ENCODE measurements at places on chromosomes 7 and 10. TPM values are rescaled to one million over a fixed set of nuclear protein-coding genes. Genes with fewer than 3 reads are reported as not detected.

- DNase-seq = no peak
Observed at GRCh38 chr10:72812415-72812752, 81.2 kb upstream of the OIT3 start.

- DNase-seq = no peak
Observed at GRCh38 chr7:155418304-155418703, 39.6 kb upstream of the EN2 start.

Gene GDF10
- total RNA-seq = 0.20 TPM

Gene ASB15
- total RNA-seq = not detected

DNA sequence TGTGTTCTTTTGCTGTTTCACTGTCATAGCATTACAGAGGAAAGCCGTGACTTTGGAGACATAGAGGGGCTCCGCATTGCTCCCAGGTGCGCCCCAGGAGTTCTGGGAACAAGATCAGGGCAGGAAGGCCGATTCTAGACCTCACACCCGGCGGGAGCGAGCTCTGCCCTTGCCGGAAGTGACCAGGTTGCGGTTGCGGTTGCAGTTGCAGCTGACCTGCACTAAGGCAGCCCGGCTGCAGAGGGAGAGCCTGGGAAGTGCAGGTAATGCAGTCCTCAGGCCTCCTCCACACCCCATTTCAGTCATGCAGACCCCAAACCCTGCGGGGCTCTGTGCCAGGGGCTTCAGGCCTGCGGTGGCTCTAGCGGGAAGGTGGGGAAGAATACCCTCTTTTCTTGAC lies 130.0 kb upstream of the LANCL2 start:
- no peak for DNase-seq

DNA sequence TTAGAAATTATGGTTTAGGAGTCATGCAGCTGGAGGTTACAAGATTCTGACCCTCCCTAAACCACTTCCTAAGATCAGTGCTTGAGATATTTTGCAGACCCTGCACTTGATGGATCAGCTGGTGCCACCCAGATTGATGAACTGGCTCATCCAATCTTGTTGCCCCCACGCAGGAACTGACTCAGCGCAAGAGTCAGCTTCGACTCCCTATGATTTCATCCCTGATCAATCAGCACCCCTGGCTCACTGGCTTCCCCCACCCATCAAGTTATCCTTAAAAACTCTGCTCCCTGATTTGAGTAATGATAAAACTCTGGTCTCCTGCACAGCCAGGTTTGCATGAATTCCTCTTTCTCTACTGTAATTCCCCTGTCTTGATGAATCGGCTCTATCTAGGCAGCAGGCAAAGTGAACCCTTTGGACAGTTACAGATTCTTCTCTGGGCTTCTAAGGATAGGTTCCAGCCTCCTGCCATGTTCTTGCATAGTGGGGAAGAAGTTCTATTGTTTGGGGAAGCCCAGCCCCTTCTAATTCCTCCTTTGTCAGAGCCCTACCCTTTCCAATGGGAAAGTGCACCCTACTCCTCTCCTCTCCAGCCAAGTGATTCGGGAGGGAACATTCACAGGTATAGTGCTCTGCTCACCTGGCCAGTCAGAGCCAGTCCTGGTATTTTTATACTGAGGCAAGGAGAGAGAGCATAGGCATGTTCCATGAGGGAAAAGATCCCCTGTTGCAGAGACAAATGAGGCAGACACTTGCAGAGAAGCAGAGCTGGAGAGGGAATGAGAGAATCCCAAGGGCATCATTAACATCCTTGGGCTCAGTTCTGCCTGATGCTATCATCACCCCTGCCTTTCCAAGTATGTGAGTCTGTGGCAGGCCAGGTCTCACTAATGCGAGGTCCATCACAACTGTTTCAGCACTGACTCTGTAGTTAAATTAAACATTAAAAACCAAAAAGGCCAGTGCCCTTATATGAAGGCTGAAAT lies 224.4 kb upstream of the GALNT17 start:
- DNase-seq = no peak

Gene ZNF783
- 13.6 TPM for total RNA-seq

DNA sequence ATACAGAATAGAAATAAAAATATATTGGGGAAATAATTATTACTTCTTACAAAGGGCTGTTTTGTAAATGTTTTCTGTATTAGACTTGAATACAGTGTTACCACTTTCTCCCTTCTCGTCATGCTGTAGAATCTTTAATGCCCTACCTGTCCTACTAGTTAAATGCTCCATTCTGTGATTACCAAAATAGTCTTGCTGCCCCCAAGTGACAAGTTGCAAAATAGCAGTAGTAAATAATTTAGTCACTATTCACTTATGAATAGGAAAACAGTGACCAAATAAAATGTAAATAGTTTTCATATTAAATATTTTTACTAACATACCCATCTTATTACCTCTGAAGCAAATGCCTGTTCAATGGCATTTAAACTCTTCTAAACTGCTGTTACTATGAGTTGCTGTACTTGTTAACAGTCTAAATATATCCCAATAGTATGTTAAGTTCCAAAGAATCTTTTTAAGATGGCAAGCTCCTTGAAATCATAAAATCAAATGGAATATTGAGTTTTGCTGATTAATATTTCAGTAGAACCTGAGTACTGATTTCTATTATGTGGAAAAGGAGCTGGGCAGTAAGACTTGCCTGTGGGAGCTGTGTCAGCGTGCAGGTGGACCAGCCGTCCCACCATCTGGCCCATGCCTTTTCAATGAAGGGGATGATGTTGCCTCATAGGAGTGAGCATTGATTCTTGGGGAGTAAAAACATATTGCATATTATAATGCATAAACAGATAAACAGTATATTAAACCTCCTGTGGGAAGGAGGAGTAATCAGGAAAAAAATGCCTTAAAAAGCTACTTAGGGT lies 18.1 kb upstream of the OIT3 start:
- no peak for DNase-seq

Gene OR2AE1
- not detected for total RNA-seq

DNA sequence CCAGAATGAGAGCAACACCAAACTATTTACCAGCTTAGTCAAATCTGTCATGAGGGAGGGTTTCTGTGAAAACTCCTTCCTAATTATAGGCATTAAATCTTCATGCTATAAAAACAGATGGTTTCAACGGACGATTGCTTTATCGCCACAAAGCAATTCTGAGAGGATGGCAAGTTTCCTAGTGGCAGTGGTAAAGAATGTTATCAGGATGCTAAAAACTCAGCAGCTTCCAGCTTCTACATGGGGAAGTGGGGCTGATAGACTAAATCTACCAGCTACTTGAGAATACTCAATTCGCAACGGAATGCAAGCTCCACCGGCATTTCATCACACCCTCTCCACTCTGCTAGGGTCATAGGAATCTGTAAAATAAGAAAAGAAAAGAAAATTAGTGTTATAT lies 41.8 kb downstream of the JCAD start:
- no peak for DNase-seq

GRCh38 chr7:49150486-49150885 lies 226.1 kb downstream of the CDC14C start:
- no peak for DNase-seq

Gene SPDYE2
- not detected for total RNA-seq
